ENCODE measurements at places on chromosomes 3 and 15. TPM values are rescaled to one million over a fixed set of nuclear protein-coding genes. Genes with fewer than 3 reads are reported as not detected.
A peak's percentile ranks its signal among the peaks of the same experiment; 100 is the strongest.

CHRD gene
- total RNA-seq, result not detected

GRCh38 chr3:42601896-42602581 is 1.6 kb downstream of the NKTR start:
- H3K27ac ChIP-seq, result peak overlapping the region; percentile 17
- no peak for DNase-seq
- peaks cover 10% of the 10 kb centered on the region for H3K36me3 ChIP-seq

OXTR gene
- 0.18 TPM for total RNA-seq

SCN11A gene
- total RNA-seq, result 0.23 TPM

LMAN1L gene
- total RNA-seq, result 0.44 TPM

GRCh38 chr3:51799879-51800749 is 21.1 kb upstream of the IQCF6 start:
- no peaks in the 10 kb centered on the region for H3K27me3 ChIP-seq
- no peaks in the 10 kb centered on the region for H3K4me1 ChIP-seq
- no peaks in the 10 kb centered on the region for H3K36me3 ChIP-seq
- no peak overlapping the region for H3K27ac ChIP-seq
